ENCODE measurements at places on chromosomes 5 and 9.

- DNase-seq, result no peak
These were observed 169.6 kb downstream of the ADCY2 start for GRCh38 chr5:7565559-7565958.

GRCh38 chr9:94934816-94935328 lies 208.4 kb downstream of the AOPEP start:
- DNase-seq, result no peak

DNA sequence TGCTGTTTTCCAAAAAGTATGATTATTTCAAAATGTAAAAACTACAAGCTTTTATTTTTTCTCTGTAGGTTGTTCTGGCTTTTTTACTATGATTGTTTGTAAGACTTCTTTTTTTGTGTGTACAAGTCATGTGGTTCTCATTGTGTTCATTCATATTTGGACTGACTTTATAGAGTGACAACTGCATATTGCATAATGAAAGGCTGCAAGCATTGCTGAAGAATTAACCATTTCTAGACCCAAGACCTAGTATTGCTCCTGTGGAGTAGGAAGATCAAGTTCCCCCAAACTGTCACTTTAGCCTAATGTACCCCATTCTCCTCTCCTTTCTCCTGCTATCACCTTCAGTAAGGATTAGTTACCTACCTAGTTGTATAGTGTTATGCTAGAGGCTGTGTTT lies 10.0 kb downstream of the MAP1B start:
- DNase-seq, result no peak

DNA sequence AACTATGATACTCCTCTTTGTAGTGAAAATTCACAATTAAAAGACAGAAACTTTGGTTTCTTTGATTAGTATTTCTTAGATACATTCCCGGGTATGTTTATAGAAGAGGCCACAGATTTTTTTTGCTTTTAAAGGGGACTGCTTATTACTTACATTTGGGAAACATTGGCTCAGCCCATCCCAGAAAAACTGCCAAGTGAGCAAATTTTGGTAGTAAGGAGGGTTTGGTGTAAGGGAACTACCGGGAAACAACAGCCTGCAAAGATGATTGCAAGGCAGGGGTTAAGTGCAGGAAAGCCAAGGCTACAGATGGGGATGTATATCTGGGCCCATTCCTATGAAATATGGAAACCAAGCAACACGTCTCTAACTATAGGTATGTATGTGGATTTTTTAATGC lies 88.8 kb upstream of the SAP30L start:
- DNase-seq, result no peak

GRCh38 chr5:172988276-172988675 lies 4.7 kb downstream of the ATP6V0E1 start:
- no peak for DNase-seq

- DNase-seq, result no peak
These were observed 177.9 kb downstream of the C9orf50 start for GRCh38 chr9:129442803-129443511.

GRCh38 chr5:143665866-143666265 lies 146.1 kb upstream of the HMHB1 start:
- no peak for DNase-seq

DNA sequence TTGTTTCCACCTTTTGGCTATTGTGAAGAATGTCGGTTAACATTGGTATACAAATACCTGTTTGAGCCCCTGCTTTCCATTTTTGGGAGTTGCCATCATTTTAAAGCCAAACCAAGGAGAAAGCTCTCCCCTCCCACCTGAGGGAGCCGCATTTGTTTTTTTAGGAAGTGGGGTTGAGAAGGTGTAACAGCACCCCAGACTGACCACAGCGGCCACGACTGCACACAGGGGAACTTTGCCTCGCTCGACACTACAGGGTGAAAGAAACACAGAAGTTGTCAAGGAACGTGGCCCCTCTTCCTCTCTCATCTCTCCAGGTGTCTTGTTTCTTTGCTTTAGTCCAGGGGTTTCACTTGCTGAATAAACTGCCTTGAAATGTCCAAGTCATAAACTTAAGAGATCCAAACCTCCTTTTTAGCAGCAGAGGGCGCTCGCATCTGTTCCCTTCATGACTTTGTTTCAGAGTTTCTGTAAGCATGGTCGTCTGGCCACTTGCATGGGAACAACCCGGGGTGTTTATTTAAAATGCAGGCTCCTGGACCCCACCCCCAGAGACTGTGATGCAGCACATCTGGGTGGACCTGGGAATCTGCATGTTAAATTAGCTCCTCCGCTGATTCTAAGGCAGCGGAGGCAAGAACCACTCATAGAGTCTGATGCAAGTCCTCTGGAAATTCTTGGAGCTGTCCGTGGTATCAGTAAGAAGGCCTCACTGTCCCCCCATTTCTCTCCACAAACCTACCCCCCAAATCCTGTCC lies 2.1 kb upstream of the TTLL11 start:
- no peak for DNase-seq

- DNase-seq, result no peak
These were observed 33.3 kb upstream of the PTGS1 start for GRCh38 chr9:122337556-122337929.

DNA sequence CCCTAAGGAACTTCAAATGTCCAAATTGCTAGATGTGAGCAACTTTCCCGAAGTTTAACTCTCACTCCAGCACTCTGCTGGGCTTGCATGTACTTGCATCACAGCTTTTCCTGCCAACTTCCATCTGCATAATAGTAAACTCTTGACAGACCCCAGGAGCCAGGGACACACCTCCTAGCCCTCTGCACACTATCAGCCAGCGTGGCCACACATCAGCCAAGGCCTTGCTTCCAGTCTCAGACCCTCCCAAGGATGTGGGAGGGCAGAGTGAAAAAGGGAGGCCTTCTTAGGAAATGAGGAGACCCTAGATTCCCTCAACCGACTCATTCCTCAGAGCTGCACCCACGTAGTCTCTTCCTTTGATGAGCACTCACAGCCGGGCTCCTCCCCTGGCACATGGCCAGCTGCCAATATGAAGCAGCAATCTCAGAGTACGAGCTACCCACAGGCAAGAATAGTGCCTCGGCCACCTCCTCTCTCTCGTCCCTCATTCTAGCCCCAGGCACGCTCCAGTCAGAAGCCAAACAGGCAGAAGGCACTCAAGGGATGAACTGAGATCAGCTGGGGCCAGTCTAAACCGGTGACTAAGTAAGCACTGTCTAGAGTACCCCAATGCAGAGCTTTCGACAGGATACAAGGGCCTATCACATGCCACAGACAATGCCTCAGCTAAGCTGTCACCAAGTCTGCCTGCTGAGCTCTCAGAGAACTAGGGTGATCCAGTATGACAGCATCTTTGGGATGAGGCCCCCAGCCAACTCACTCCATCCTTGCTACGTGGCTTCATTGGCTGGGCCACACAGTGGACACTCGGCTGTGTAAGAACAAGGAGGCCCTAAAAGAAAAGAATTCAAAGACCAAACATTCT lies 2.3 kb downstream of the P4HA2 start:
- DNase-seq, result peak; percentile 67

GRCh38 chr5:148846930-148847329 lies 20.5 kb downstream of the ADRB2 start:
- DNase-seq, result no peak

DNA sequence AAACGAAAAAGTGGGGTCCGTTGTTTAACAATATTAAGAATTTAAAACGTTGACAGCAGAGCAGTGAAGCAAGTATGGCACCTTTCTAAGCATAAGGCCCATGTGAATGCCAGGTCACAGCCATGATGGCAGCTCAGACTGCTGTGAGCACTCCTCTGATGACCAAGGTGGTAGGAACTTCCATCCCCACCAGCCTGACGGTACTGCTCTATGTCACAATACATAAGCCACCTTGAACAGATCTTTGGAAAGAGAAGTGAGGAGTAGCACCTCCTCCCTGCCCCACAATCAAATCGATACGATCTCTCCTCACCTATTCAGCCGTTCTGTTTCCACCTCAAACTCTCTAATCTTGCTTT lies 105.9 kb downstream of the DCP2 start:
- no peak for DNase-seq

DNA sequence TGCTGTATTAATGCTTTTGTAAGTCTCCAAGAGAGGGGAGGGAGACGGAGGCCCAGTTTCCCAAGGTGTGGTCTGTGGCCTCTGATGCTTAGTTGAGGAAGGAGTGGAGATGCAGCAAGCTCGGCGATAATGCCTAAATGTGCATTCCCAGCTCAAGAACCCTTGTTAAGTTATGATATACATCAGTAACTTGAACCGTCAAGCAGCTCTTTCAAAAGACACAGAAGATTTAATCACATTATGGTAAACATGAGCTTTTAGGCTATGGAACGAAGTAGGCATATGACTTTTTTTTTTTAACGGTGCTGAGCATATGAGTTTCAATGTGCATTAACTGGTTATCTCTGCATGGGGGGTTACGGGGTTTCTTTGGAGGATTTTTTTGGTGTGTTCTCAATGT lies 22.3 kb upstream of the GLE1 start:
- no peak for DNase-seq

GRCh38 chr9:93193388-93194220 lies 9.7 kb downstream of the WNK2 start:
- no peak for DNase-seq

- DNase-seq, result no peak
These were observed 592.6 kb downstream of the MTRR start for GRCh38 chr5:8461543-8461942.

DNA sequence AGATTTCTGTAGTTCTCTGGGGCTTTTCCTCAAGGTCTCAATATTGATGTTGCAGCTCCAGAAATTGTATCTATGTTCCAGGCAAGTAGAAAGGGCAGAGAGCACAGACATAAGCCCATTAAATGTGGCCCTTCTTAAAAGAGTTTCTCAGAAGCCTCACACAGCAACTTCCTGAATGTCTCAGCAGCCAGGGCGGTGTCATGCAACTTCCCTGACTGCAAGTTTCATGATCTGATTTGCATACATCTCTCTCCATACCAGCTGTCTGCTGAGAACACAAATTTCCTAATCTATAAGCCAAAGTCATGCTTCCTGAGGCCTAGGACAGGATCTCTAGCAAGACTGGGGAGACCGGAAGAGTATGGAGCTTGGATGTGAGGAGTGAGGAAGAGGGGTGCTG lies 13.0 kb downstream of the RGS7BP start:
- DNase-seq, result no peak

- DNase-seq, result no peak
These were observed 24.2 kb upstream of the ELAVL2 start for GRCh38 chr9:23850242-23850689.

GRCh38 chr5:138245717-138246116 lies 28.7 kb downstream of the GFRA3 start:
- DNase-seq, result no peak

DNA sequence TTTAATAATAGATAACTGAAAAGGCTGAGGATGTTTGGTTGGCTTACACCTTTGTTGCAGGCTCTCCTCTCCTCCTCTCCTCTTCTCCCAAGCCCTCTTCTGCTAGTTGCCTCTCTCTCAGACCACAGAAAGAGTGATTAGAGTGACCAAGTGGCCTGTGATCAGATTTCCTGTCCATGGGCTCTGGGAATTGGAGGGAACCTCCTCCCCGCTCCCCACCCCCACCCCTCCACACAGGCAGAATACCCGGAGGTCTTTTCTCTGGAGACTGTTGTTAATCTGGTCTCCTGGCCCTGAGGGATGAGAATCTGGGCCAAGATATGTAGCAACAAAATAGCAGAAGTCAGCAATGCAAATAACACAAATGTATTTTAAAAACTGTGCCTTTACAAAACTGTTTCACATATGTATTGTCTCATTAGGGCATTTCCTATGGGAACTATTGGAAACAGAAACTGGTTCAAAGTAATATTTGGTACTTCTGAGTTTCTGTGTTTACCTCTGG lies 361.3 kb downstream of the NR2F1-AS1 start:
- no peak for DNase-seq

DNA sequence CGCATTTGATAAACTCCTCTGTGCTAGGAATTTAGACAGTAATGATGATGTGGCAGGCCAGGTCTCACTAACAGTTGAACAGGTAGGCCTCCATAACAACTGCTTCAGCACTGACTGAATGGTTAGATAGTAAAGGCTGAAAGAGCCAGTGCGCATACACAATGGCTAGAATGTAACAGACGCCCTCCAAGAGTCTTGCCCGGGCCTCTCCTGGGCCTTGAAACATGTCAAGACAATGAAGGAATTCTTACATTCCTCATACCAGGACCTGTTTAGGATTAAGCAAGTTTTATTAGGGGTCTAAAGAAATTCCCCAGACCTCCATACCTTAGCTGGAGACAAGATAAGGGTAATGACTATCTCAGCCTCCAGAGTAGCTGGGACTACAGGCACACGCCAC lies 6.7 kb upstream of the BICD2 start:
- no peak for DNase-seq

DNA sequence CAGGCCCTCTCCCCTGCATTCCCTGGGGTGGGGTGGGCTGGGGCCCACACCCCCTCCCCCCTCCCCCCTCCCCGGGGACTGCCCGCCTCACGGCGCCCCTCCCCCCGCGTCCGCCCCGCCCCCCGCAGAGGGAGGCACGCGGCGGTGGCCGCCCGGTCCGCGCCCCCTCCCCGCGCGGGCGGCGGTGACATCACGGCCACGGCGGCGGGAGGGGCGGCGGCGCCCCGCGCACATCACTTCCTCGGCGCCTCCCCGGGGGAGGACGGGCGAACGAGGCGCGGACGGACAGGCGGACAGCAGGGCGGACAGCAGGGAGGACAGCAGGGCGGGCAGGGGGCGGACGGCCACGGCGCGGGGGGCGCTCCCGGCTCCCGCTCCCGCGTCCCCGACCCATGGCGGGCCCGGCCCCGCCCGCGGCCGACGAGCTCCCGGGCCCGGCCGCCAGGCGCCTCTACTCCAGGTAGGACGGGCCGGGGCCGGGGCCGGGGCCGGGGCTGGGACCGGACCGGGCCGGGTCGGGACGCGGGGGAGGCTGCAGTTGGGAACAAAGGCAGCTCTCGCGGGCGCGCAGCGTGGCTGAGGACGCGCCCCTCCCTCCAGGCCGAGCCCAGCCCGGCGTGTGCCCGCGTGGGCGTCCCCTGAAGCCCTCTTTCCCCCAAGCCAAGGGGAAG lies at the start of gene GPSM1:
Gene GPSM1 (plus strand): TSS at position 236 of the 671 bp plus-strand sequence. CDS start 157 bp downstream, at position 393.
- no peak for DNase-seq

DNA sequence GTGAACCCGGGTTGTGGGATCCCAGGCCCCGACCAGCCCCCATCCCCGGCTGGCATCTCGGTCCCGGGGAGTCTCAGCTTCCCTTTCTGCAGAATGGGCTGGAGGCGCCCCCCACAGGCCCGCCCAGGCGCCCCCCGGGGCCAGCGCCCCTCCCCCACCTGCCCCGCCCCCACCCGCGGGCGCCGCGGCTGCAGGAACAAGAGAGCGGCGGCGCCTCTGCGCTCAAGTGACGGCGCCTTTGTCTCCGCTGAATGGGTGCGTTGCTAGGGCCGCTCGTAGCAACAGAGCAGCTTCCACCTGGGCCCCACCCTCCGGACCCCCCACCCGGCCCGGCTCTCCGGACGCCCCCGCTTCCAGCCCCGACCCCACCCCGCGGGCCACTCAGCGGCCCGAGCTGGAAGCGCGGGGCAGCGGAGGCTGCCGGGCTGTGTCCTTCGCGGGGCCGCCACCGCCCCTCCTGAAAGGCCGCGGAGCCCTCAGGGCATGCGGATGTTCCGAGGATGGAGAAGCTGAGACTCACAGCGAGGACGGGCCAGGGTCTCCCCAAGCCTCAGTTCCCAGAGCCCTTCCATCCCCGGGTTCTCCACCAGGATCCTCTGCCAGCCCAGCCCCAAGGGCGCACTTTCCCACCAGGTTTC lies 27.5 kb downstream of the ADGRD2 start:
- no peak for DNase-seq

Data from aorta (tissue), 5 donors.